ENCODE measurements at places on chromosomes 5 and 9.
A peak's percentile ranks its signal among the peaks of the same experiment; 100 is the strongest.

DNA sequence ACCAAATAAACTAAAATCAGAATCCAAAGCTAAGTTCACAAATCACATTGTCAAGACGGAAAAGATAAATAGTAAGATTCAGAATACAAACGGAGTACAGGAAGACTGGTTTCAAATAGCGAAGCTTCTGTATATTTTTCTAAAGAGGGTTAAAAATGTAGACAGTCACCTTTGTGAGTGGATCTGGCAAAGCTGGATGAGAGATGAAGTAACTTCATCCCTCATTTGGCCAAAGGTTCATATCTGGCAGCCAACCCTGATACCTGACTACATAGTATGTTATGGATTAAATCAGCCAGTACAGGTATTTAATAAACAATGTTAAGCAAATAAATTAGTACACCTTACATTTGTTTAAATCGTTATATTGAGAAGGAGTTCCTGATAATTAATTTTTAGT is 21.3 kb upstream of the DENND4C start:
- DNase-seq, result no peak

- DNase-seq, result peak; percentile 83
Measured at GRCh38 chr5:147310059-147310704, 75.4 kb downstream of the STK32A start.

DNA sequence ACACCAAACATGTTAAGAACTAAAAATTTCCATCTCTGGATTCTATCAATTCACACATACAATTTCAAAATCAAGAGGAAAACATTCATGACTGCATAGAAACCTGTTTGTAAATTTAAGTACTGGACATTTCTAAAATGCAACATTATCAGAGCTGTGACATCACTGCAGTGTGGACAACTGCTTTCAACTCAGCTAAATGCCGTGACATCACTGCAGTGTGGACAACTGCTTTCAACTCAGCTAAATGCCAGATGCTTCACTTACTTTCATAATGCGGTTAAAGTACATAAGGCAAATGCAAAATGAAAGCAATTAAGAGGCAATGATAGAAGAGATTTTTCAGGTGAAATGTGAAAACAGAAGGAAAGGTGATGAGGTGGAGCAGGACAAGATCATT is 161.5 kb downstream of the ARL15 start:
- DNase-seq, result no peak

GRCh38 chr5:41457094-41457493 is 53.3 kb downstream of the PLCXD3 start:
- DNase-seq, result no peak

DNA sequence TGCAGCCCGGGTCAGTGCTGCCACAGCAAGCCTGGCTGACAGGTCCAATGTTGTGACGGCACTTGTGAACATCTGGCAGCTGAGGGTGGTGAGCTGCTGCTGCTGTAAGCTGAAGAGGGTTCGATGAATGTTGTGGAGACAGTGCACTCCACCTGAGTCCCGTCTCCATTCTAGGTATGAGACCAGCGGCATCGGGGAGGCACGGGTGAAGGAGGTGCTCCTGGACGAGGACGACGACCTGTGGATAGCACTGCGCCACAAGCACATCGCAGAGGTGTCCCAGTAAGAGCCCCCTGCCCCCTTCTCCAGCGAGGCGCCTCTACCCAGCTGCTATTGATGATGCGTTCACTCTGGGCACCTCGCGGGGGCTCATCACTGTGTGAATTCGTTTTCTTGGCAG is 38.9 kb upstream of the CFAP157 start:
- DNase-seq, result no peak

Data from mammary epithelial cell (primary cell).